ENCODE measurements at places on chromosomes 5 and 9.

DNA sequence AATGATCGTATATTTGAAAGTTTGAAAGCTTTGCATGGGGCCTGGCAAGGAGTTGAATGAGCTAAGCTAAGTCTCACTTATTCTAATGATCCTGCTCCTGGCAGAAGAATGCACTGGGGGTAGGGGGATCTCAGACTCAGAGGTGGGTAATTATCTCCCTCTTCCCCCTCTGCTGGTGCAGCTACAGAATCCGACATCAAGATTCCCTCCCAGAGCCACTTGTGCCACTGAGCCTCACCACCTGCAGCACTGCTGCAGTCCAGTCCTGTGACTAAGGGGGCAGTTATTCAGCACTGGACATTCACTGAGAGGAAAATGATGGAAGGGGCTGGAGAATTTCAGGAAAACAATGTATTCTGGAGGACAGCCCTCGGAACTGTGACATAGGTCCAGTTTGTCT, 205.8 kb downstream of the DEPDC1B start:
- DNase-seq: no peak

DNA sequence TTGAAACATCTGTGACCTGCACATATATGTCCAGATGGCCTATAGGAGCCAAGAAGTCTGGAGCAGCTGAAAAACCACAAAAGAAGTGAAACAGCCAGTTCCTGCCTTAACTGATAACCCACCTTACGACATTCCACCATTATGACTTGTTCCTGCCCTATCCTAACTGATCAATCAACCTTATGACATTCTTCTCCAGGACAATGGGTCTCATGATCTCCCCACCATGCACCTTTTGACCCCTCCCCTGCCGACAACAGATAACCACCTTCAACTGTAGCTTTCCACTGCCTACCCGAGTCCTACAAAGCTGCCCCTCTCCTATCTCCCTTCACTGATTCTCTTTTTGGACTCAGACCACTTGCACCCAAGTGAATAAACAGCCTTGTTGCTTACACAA, 233.8 kb downstream of the CCDC171 start:
- DNase-seq: no peak

GRCh38 chr9:79776581-79776980, 204.8 kb downstream of the TLE4 start:
- no peak for DNase-seq

DNA sequence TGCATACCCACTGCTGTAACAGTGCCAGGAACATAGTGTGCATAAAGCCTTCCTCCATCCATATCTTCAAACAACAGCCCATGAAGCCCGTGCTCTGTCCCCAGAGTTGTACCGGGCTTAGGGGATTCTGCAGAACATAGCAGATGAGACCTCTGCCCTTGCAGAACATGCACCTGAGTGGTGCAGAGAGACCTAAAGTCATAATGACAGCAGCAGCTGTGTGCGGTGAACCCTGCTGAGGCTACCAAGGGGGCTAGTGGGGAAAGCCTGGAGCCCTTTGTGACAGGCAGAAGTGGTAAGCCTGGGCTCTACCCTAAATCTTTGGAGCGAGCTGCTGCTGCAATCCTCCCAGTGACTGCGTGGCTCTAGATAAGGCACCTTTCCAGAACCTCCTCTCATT, 32.2 kb upstream of the BRD3 start:
- DNase-seq: no peak

- DNase-seq: no peak
Measured at GRCh38 chr5:130994496-130995253, 170.4 kb downstream of the HINT1 start.

GRCh38 chr9:113589407-113589806, 125.9 kb downstream of the RGS3 start:
- DNase-seq: no peak

DNA sequence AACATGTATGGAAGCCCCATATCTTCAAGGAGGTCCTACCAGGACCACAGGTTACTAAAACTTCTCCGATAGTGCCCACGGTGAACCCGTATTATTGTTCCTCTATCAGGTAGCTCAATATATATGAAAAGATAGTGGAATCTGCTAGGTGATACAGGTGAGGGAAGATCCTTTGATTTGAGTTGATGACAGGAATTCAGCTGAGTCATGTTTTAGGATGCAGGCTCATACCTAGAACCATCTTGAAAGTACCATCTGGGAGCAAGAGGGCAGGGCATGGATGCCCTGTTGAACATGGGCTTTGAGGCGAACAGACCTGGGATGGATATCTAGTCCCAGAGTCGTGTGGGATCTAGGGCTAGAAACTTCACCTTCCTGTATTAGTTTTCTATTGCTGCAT, 31.8 kb downstream of the UBLCP1 start:
- DNase-seq: no peak

DNA sequence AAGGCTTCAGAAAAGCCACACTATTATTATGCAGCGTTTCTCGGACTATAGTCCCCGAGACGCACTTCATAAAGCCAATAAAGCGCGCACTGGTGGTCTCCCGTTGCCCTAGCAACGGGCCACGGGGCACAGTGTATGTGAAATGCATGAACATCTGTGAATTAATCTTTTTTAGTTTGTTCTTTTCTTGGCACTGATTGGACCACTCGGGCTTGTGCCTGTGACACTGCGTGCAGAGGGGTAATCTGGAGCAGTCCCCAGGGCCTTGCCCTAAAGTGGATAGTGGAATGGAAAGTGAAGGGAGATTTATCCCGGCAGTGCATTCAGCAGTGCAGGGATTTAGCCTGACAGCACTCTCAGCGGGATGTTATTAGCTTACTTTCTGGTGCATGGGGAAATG, 92.1 kb downstream of the TLE4 start:
- no peak for DNase-seq
